Cardiac septum (tissue), 1 donor: ENCODE measurements at places on chromosomes 2 and 18. TPM values are rescaled to one million over a fixed set of nuclear protein-coding genes. Genes with fewer than 3 reads are reported as not detected.
A peak's percentile ranks its signal among the peaks of the same experiment; 100 is the strongest.

- DNase-seq, result no peak
These were observed 92.7 kb downstream of the NCKAP5 start for GRCh38 chr2:133475610-133476009.

Gene EN1
- 0.13 TPM for total RNA-seq

DNA sequence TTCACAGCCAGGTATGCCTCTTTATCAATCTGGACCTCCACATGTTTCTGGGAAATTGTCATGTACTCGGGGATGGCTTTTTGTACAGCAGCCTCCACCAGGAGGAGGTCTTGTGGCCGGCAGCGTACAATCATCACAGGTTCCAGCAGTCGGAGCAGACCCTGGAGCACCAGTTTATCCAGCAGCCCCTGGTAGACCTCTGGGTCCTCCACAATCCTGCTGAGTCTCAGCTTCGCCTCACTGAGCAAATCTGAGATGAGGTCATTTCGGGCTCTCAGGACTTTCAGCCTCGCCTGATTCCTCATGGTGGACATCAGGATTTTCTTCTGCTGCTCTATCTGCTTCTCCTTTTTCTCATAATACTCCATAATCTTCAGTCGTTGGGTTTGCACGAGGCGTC lies 32.8 kb downstream of the TMEM247 start:
- no peak for DNase-seq

Gene SCN9A
- total RNA-seq, result 0.75 TPM

Gene CPS1
- 2.9 TPM for total RNA-seq

GRCh38 chr2:18412980-18413675 lies 147.3 kb downstream of the RDH14 start:
- no peak for DNase-seq

DNA sequence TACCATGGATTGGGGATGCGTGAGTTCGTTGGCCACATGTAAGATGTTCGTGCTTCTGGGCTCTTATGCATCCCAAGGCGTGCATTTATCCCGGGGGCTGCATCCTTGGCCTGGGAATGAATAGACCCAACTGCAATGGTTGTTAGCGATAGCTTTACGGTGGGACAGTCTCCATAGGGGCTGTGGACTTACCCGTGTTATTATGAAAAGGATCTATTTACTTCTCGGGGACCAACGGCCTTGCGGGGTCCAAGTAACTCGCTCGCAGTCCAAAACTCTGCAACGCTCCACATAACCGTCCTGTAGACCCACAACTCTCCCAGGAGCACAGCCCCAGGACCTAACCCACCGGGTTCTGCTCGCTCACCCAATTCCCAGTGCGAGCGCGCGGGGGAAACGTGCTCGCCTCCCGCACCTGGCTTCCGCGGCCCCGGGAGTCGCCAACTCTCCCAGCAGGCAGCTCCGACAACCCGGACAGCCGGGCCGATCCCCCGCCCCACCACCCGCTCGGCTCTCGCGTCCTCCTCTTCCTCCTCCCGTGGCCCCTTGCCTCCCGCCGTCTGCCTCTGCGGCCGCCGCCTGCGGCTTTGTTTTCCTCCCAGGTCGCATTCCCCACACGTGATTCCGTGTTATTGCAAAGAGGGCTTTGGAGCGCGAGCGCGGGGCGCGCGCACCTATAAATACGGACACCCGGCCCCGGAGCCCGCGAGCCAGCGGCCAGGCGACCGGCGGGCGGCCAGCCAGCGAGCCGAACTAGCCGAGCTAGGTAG lies at the start of gene CABLES1:
Gene CABLES1 (plus strand): TSS at position 706 of the 770 bp plus-strand sequence. CDS start 278 bp downstream, outside the sequence.
- no peak for DNase-seq

Gene B3GNT7
- 5.4 TPM for total RNA-seq

Gene IL18RAP
- 0.70 TPM for total RNA-seq

DNA sequence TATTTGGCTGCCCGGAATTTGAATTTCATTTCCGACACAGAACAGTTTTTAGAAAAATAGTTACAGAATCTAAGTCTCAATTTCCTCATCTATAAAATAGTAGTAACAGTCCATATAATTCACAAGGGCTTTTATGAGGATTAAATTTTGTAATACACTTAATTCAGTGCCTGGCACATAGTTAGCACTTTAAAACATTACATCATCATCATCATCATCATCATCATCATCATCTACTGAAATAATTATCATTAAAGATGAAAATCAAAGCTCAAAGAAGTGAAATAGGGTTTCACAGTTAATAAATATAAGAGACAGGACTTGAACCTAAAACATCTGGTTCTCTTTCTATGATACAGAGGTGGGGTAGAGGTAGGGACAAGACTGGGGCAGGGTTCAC lies 13.2 kb downstream of the HEATR5B start:
- no peak for DNase-seq

- no peak for DNase-seq
These were observed 939.6 kb upstream of the CNTNAP5 start for GRCh38 chr2:123085484-123085883.

Gene VPS54
- 12.7 TPM for total RNA-seq

GRCh38 chr2:239691720-239692119 lies 290.9 kb upstream of the HDAC4 start:
- DNase-seq, result no peak

GRCh38 chr2:222825031-222825430 lies 35.8 kb upstream of the ACSL3 start:
- DNase-seq, result no peak

DNA sequence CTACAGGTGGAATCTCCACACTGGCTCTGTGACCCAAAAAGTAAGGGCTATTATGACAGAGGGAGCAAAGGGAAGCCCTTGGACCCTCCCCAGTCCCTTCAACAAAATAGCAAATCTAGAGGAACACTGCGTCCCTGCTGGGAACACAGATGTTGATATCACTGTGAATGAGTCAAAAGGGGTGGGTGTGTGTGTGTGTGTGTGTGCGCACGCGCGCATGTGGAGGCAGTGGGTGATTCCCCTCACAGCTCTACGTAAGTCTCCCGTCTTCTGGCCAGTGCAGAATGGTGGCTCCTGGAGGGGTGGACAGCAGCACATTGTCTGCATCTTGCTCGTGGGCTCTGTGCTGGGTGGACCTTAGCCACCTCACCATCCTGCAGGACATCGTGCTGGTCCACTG lies 7.8 kb upstream of the C2orf72 start:
- DNase-seq, result no peak

- no peak for DNase-seq
These were observed 53.7 kb downstream of the HPCAL1 start for GRCh38 chr2:10356439-10356811.

Gene ARHGAP25
- 5.2 TPM for total RNA-seq

Gene MAB21L4
- not detected for total RNA-seq

- no peak for DNase-seq
These were observed 221.3 kb upstream of the CTAGE1 start for GRCh38 chr18:22639026-22639463.

GRCh38 chr2:227788561-227789018 lies 25.1 kb upstream of the CCL20 start:
- DNase-seq, result no peak

GRCh38 chr2:228701506-228701905 lies 520.0 kb upstream of the SPHKAP start:
- no peak for DNase-seq

Gene TMEM247
- total RNA-seq, result not detected

Gene GPR17
- total RNA-seq, result 0.19 TPM

DNA sequence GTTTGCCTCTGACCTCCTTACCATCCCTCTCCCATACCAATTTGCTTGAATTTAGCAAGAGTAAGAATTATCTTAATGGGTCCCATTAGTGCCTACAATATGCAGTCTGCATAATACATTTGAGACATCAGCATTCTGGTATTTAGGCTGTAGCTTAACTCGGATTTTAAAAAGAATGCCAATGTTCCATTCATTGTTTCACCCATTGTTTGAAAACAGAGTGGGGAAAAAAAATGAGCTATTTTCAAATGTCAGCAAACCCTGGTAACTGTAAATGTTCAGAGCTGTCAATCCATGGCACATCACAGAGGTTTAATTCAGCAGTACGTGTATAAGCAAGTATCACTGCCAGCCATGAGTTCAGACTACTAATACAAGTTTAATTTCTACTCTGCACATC lies 61.9 kb upstream of the TSPYL6 start:
- no peak for DNase-seq

GRCh38 chr2:144524118-144525009 lies 4.4 kb upstream of the ZEB2 start:
- peak; percentile 82 for DNase-seq

DNA sequence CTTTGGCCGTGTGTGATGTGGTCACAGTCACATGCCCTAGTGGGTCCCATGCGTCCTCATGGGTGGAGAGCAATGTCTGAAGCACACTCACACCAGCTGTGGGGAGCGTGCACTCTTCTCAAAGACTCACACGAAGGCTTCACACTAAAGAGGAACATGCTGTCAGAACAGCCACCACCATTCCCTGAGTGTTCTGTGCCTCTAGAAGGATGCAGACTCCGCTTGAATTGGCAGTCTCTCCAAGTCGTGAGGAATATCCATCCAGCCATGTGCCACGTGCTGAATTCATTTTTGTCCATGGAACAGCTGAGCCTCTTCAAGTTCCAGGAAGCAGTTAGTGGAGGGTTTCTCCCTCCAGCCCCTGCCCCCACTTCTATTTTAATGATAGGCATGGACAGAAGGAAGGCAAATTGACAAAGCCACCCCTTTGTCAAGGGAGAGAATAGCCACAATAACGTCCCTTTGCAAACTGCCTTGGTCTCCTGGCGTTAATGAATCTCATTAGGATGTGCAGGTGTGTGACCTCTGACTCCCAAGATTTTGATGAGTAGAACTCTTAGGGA lies 464.3 kb upstream of the ID2 start:
- DNase-seq, result no peak

DNA sequence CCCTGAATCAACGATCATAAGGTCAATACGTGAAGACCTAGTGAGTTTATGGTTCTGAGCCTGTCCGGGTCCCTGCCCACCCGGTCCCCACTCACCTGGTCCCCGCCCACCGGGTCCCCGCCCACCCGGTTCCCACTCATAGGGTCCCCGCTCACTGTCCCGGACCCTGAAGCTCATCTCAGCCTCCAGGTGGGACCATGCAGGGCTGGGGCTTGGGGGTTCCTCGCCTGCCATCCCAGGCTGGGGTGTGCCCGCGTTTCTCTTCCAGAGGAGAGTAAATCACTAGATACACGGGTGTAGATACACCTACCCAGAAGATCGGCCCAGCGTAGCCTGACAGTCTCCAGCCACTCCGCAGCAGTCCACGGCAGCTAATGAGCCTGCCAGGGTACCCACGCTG lies 131.5 kb downstream of the MBP start:
- DNase-seq, result no peak

- DNase-seq, result no peak
These were observed at the start of gene SP5 for GRCh38 chr2:170715062-170715931. Gene SP5, plus strand, starts transcription at chr2:170715337. Its CDS starts 176 bp downstream, at chr2:170715513.

GRCh38 chr2:101473911-101474701 lies 806 bp downstream of the RFX8 start:
- DNase-seq, result peak; percentile 89

Gene TMEM17
- 1.4 TPM for total RNA-seq

DNA sequence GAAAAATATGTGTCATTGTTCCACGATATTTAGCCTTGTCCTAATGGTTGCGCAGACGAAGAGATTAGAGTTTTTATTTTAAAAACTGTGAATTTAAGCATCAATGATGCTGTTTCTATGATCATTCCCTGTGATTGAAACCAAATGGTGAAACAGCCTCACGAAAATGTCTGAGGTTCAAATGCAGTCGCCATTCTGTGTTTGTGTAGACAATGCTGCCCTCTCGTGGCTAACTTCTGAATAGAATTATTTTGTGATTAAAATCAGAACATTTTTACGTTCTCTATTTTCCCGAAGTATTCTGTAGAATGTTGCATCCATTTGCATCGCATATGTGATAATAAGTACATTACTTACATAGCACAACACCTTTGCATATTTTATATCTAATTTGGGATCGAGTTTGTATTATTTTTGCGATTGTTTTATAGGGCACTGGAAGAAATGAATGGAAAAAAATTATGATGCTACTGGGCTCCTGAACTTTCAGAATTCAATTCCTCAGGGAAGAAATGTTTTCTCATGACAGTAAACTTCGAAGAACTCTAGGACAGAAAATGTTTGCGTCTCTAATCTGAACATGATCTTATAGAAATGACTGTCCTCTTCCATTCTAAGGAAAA lies 54.8 kb upstream of the CREB1 start:
- DNase-seq, result no peak

DNA sequence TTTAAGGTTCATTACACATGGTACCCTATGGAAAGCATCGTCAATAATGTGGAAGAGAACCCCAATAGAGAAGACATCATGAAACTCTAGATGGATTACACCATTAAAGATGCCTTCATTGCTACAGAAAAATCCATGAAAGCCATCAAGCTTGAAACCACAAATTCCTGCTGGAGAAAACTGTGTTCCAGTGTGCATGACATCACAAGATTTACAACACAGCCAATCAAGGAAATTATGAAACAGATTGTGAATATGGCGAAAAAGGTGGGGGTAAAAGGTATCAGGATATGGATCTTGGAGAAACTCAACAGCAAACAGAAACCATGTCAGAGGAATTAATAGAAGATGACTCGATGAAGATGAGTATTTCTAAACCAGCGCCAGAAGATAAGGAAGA lies 200.0 kb downstream of the SLC4A10 start:
- DNase-seq, result no peak

DNA sequence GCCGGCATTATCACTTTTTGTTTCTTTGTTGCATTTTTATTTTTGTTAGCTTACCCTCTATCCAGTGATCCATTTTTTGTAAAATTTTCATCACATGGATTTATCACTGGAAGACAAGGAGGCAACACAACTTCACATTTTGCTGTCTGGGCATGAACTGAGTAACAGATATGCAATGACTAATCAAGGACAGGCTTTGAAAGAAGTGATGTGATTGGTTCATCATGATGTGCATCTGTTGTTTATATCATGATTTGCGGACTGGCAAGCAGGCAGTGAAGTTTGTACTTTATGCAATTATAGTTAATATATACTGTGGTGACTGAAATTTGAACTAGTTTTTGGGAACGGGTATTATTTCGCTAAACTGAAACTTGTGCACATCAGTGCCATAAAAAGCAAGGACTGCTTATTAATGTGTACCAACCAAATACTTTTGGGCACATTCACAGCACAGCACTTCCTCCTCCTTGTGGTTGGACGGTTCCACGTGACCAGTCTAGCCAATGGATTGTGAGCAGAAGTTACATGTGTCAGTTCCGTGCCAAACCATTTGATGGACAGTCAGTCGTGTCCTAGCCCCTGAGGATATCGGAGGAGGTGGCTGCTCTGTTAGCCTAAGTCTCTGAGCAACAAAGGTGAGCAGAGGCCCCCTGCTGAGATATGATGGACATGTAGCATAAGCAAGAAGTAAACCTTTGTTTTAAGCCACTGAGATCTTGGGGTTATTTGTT lies 201.4 kb upstream of the SIX2 start:
- DNase-seq, result no peak

GRCh38 chr2:134122610-134123009 lies 131.3 kb upstream of the MGAT5 start:
- DNase-seq, result no peak
